ENCODE measurements at places on chromosomes 1 and 21.
A peak's percentile ranks its signal among the peaks of the same experiment; 100 is the strongest.

DNA sequence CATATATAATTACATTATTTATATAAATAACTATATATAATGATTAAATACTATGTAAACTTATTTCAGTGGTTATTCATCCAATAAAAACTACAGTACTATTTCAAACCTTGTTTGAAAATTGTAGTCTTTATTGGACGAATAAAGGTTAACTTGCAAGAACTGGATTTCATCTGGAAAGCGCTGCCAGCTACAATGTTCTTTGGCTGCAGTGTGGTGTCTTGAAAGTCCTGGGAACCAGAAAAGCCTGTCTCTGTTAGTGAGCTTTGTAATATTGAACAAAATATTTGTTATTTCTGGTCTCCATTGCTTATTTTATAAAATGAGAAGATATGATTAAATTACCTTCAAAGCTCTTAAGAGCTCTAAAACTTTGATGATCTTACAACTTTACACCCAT, 763.6 kb downstream of the ADGRL2 start:
- no peak for DNase-seq

GRCh38 chr1:215273838-215274516, 191.4 kb downstream of the KCNK2 start:
- DNase-seq: peak; percentile 91

DNA sequence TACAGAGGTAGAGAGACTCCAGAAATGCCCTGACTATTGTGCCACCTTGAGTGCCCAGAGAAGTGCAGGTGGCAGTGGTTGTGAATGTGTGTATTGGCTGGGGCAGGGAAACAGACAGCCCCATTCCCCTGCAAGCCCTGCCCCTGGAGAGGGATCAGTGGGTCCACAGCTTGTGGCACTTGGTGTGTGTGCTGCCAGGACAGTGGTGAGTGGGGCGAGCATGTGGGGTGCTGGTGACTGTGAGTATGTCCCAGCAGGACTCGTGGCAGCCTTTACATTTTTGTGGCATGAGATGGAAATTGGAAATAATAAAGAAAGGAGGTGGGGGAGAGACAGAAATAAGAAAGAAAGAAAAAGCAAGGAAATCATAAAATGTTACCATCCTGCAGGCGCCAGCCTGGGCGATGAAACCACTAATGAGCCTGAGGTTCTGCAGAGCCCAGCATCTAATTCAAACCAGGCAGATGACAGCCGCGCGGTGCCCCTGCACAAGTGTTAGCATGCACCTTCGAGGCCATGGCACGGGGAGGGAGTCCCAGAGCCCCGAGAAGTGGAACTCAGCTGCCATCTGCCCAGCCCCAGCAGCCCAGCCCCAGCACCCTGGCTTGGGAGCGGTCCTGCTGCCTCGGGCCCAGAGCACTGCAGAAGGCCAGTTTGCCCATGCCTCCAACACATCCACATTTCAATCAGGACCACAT, 49.1 kb upstream of the ZBTB40 start:
- no peak for DNase-seq

- DNase-seq: no peak
Measured at GRCh38 chr1:12016182-12016581, 3.1 kb upstream of the MIIP start.

DNA sequence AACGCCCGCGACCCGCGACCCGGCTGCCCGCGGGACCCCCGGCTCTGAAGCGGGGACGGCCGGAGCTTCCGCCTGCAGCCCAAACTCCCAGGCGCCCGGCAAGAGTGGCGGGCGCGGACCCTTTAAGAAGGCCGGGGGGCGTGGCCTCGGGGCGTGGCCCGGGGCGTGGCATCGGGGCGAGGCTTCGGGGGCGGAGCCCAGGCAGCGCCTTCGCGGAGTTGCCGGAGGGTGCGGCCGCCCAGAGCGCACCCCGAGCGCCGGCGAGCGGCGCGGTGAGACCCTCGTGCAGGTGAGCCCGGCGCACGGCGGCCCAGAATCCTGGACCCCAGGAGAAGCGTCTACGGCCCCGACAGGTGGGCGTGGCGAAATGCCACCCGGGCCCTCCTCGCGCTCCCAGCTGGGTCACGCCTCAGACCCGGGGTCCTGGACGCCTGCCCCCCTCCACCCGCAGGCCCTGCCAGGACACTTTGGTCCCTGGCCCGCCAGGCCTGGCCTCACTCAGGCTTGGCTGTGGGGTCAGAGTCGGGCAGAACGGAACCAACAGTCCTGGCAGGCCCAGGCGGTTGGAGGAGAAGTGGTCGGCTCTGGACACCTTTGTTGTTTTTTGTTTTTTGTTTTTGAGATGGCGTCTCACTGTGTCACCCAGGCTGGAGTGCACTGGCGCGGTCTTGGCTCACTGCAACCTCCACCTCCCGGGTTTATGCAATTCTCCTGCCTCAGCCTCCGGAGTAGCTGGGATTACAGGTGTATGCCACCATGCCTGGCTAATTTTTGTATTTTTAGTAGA, 14.4 kb downstream of the RNF223 start:
- peak; percentile 37 for DNase-seq
